ENCODE measurements at places on chromosomes 5 and 9. TPM values are rescaled to one million over a fixed set of nuclear protein-coding genes. Genes with fewer than 3 reads are reported as not detected.

DNA sequence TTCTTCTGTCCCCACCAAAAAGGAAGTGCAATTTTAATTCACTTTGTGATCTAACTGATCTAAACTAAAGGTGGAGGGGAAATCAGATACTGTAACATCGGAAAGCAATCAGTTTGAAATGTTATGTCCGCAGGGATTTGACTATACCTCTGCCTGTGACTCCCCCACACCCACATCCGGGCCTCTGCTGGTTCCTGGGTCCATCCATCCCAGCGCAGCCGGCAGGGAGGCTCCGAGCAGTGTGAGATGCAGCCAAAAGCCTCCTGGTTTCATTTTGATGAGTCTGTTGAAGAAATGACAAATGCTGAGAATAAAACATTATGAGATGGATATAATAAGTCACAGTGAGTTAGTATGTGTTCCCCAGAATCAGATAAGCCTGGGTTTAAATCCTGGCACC lies 8.6 kb downstream of the FSTL4 start:
- no peak for DNase-seq

SLC34A3 gene
- polyA plus RNA-seq: 5.1 TPM

DNA sequence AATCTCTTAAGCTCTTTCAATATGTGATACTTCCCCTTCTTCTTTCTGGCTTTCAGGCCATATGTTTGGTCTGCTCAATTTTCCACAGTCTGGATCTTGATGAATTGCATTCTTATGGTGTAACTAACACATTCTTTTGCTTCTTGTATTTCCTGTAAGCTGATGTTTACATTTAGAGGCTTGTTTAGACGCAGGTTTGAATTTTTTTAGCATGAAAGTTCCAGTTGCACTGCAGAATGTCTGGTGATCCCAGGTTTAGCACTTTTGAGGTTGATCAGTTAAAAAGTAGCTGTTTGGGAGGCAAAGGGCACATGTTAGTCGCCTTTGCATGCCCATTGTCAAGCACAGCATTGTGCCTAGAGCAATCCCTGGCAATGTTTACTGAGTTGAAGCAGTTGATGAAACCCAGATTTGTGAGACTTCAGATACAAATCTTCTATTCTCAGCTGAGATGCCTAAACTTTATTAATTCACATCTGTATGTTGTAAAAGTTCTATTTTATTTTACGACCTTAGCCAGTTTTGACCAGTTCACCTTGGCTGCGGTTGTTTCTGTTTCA lies 59.6 kb upstream of the SPATA31C2 start:
- no peak for DNase-seq

PRELID2 gene
- polyA plus RNA-seq: 7.8 TPM

DNA sequence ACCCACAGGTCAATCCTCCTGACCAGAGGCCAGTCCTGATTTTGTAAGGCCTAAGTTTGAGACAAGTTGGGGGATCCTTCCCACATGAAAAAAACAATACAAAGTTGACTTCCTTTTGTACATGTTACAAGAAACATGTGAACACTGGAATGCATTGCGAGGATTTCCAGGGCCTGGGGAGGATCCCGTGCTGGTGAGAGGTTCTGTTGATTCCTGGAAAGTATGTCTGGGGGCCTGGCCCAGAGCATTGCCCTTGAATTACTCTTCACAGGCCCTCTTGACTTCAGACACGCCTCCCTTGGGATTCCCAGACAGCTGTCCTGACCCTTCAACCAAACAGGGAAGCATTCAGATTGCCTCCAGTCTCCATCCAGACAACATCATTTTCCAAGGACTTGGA lies 234.2 kb upstream of the IRX2 start:
- DNase-seq: no peak

SPINK13 gene
- not detected for polyA plus RNA-seq

GRCh38 chr9:3507395-3508077 lies 18.3 kb downstream of the RFX3 start:
- DNase-seq: no peak

- DNase-seq: no peak
These were observed 75.1 kb upstream of the IER5L start for GRCh38 chr9:129252937-129253802.

S1PR3 gene
- 48.0 TPM for polyA plus RNA-seq

- DNase-seq: no peak
These were observed 80.2 kb downstream of the PTPN3 start for GRCh38 chr9:109417585-109418544.

ENC1 gene
- polyA plus RNA-seq: 87.0 TPM

FST gene
- polyA plus RNA-seq: 31.8 TPM
